Right lung (tissue), 10 donors: ENCODE measurements at places on chromosomes 3 and 15.

DNA sequence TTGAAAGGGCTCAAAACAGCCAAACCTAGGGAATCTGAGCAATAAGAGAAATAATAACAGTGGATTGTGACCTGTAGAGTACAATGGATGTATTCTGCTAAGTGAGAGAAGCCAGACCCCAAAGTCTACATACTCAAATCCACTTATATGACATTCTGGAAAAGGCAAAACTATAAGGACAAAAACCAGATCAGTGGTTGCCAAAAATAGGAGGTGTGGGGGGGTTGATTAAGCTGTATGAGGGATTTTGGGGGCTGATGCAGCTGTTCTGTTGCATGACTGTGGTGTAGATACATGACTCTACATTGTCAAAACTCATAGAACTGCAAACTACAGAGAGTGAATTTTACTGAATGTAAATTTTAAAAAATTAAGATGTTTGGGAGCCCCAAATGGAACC, 20.1 kb upstream of the CGNL1 start:
- no peak for DNase-seq

DNA sequence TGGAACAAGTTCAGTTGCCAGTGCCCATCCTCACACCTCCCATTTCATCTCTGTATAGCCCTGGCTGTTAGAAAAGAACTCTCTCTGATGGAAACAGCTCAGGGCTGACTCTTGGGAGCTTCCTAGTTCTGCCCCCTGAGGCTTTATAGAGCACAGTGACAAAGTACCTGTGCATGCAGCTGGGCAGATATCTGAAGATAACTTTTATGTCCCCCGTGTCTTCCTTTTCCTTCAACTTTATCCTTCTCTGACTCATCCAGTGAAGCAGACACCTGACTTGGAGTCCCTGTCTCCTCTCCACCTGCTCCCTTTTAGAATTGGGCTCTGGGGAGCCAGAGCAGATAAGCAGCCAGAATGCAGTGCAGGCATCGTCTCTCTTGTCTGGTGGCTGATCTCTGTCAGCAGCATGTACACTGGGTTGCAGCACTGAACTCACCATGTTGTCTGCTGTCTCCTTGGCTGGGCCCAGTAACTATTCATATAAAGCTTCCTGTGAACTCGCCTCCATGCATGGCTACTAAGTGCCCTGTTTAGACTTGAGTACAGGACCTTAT, 53.9 kb upstream of the PLXNA1 start:
- DNase-seq: no peak

DNA sequence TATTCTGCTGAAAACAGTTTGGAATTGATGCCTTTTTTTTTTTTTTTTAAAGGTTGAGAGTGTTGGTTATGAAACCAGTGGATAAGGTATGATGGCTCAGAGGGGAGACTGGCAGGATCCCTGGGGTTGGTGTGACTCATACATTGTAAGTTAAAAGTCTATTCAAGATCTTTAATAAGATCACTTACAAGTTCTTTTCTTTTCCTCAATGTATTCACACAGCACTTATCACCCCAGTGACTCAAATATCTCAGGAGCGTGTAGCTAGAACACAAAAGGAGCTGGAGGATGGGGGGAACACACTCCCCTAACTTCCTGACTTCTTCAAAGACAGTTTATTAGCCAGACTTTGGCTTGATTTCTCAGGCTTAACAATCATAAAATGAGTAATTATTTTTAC, 285.3 kb downstream of the SV2B start:
- no peak for DNase-seq

- no peak for DNase-seq
Measured at GRCh38 chr15:26624128-26624527, 148.7 kb downstream of the GABRB3 start.

DNA sequence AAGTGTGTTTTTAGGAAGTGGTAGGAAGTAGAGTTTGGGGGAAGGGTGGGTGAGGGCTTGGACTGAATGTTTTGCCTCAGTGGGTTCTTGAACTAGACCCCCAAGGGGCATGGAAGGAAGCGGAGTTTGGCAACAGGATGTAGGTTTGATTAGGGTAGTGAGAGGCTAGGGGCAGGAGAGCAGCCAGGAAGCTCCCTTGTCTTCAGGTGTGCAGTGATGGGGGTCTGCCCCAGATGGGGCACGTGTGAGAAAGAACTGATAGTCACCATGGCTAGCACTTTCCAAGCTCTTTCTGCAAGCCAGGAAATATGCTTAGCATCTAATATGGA, 4.7 kb downstream of the ZSCAN2 start:
- DNase-seq: no peak

DNA sequence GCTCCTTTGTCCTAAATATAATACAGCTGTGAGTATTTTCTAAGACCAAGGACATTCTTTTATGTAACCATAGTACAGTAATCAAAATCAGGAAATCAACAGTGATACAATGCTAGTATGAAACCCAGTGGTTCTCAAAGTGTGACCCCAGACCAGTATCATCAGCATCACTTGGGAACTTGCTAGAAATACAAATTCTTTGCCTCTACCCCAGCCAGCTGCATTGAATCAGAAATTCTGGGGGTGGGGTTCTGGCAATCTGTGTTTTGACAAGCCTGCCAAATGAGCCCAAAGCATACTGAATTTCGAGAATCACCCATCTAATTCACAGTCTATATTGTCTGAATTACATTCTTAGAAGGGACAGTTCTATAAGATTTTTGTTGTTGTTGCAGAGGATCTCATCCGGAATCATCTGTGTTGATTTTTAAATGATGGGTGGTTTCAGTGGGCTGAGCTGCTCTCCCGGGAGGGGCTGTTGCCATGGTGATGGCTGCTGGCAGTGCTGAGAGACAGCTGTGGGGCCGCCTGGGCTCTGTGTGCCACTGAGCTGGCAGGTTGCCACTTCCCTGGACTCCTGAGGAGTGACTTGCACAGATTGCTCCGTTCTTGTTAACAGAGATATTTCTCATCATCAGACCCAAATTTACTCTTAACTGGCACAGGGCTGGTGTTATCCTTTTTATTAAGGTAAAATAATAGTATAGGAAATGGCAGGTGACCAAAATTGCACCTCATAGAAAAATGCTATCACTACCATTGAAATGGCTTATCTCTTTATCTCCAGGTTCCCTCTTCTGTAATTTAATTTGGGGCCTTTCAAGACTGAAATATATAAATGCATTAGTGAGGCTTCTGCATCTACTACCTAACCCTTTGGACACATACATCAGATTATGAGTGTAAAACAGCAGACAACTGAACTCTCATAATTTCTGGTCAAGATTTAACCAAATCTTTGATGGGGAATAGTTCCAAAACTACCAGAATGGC, 56.5 kb downstream of the NEK11 start:
- DNase-seq: peak; percentile 12

- no peak for DNase-seq
Measured at GRCh38 chr3:188595890-188596376, 442.0 kb downstream of the LPP start.

DNA sequence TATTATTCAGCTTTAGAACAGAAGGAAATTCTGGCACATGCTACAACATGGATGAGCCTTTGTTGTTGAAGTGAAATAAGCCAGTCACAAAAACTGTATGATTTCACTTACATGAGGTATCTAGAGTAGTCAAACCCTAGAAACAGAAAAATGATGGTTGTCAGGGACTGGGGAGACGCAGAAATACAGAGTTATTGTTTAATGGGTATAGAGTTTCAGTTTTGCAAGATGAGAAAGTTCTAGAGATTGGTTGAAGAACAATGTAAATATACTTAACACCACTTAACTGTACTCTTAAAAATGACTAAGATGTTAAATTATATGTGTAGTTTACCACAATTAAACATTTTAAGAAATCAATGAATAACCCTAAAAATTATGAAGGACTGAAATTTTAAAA, 15.8 kb downstream of the SPTSSB start:
- DNase-seq: no peak

GRCh38 chr3:141330718-141331376, 37.5 kb upstream of the ZBTB38 start:
- DNase-seq: no peak

GRCh38 chr15:37138591-37139215, 38.4 kb upstream of the MEIS2 start:
- no peak for DNase-seq

DNA sequence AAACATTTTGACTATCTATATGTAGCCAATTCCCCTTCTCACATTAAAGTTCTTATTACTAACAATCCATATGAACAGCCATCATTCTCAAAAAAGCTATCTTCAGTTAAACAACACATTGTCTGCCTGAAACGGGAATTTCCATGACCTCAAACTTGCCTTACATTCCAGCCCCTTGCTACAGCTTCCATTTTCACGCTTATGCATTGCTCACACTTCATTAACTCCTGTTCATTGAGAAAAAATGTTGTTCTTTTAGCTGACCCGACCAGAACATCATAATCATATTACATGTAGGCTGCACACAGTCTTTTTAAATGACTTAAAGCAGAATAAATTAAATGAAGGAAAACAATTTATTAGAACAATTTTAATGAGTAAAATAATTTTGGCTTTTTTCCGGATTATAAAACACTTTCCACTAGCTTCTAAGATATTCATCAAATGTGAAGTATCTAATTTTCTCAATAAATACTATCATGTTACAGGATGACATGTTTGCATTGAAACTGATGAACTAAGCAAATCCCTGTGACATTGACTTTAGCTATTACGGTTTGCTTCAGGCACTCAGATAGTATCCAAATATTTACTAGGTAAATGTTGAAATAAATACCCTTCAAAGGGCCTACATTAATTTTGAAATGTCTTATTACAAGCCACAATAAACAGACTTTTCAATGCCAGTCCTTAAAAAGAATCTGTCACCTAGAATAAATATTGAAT, 49.9 kb downstream of the P3H2 start:
- no peak for DNase-seq

DNA sequence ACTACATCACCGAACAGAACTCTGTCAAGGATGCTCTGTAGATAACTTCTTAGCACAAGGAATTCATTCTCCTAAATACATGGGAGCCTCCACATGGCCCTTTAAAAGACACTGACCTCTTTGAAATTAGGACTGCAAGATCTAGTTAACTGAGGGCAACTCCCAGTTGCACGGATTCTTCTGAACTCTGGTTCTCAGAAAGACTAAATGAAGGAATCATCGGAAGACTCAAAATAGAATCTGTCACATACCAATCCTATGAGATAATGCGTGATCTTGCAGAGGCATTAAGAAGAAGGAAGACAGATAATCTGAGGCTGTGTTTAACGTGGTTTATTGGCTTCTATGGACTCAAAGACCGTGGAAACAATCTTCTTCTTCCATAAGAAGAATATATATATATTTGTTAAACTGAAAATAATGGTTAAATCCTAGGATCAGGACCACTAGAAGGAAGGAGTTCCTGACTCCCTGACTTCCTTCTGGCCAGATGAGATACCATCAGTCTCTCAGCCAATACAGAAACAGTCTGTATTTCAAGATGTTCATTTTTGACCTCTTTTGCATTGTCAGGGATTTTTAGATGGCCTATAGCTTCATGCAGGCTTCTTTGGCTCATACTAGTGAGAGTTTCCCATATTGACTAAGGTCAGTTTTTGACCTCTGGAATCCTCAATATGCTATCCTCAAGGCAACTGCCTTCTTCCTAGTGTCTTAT, 33.9 kb upstream of the TBC1D23 start:
- no peak for DNase-seq

GRCh38 chr3:193819117-193820010, 226.4 kb downstream of the OPA1 start:
- DNase-seq: no peak

DNA sequence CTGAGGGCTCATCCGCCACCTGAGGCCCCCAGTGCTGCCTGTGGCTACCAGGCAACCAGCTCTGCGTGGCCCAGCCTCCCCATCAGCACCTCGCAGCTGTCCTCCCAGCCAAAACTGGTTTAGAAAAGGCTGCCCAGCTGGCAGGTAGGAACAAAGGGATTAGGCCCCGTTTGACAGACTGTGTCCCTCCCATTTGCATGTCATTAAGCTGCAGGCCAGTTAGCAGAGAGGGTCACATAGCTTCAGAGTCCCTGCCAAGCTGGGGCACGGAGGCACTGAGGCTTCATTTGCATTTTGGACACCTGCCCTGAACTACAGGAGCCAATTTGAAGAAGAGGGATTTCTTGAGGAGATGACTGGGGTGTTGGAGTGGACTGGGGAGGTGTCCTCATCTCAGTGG, 177.9 kb downstream of the TLE3 start:
- DNase-seq: no peak

- no peak for DNase-seq
Measured at GRCh38 chr15:58678683-58679082, 70.8 kb downstream of the ADAM10 start.

- DNase-seq: no peak
Measured at GRCh38 chr3:62255758-62256157, 117.6 kb downstream of the FEZF2 start.

DNA sequence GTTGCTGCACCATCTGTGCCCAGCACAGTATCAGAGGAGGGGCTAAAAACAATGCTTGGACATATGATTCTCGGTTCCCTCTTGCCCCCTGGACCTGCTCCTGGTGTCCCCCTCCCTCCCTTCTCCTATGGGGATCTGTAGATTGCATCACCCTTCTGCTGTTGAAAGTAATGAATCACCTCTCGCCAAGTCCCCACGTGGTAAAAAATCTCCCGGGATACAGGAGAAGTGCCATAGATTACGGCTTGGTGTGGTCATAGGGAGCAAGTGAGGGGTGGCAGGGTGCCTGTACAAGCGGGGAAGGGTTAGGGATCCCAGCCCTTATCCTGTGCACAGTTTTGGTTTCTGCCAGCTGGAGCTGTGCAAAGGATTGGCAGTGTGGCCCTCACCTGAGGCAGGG, 37.7 kb downstream of the AMOTL2 start:
- DNase-seq: no peak

GRCh38 chr15:70461992-70462391, 301.4 kb downstream of the UACA start:
- no peak for DNase-seq

DNA sequence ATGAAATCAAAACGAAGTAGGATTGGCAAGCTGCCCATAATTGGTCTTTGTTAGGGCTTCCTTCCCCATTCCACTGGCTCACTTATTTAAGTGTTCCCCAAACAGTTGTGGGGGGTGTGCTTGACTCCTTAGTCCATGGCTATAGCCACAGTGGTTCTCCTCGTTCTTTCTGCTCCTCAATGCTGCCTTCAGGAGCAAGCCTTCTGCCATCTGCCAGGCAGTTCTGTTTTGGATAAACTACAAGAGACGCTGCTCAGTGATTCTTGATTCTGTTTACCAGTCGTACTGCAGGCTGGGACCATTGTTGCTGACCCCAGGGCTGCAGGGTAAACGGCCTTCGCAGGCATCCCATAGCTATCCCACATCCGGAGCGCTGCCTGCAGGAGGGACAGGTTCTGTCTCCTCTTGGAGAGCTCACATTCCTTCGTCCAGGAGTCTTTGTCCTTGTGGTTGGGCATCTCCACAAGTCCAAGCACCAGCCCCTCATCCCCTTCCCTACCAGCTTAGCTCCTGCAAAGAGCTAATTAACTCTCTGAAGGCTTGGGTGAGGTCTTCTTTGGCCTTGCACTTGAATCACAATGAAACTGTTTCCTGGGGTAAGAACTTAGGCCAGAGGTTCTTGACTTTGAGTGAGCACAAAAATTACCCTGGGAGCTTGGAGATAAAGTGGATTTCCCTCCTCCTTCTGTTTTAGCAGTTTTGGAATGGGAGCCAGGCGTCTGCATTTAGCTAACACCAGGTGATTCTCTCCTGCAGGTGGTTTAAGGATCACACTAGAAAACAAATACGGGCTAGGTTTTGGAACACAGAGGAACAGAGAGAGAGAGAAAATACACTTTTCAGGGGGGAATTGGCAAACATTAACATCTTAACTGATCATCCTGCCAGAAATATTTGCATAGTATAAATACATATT, 114.9 kb downstream of the SV2B start:
- DNase-seq: no peak

GRCh38 chr3:181711325-181712135, at the start of gene SOX2:
Gene SOX2, plus strand, starts transcription at chr3:181711925. Its CDS starts 436 bp downstream, at chr3:181712361.
- DNase-seq: peak; percentile 82
